ENCODE measurements at places on chromosomes 5 and 9.

DNA sequence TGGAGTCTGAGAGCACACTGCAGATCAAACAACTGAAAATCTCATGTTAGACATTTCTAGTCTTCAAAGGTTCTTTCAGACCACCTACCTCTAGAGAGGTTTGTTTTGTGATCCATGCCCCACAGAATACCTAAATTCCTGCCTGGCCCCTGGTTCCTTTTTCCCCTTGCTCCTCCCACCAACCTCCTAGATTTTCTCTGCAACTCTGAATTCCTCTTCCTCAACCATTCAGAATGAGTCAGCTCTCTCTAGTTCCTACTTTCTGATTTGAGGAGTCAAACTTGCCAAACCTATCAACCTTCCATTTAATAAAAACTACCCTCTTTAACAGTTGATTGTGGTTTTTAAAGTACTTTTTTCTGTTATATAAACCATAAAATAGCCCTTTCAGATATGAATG, 83.2 kb upstream of the ZNF462 start:
- DNase-seq = no peak

- no peak for DNase-seq
Measured at GRCh38 chr5:106882035-106882434, 788.7 kb downstream of the EFNA5 start.

GRCh38 chr5:74468421-74468820, 172.1 kb downstream of the ENC1 start:
- DNase-seq = no peak

GRCh38 chr5:122498163-122498562, 186.1 kb downstream of the SNCAIP start:
- no peak for DNase-seq

- no peak for DNase-seq
Measured at GRCh38 chr9:133322701-133323100, 13.3 kb downstream of the SURF6 start.

- DNase-seq = no peak
Measured at GRCh38 chr9:22146604-22147003, 137.5 kb upstream of the CDKN2B start.

GRCh38 chr5:95261437-95262175, 23.3 kb downstream of the MCTP1 start:
- no peak for DNase-seq

DNA sequence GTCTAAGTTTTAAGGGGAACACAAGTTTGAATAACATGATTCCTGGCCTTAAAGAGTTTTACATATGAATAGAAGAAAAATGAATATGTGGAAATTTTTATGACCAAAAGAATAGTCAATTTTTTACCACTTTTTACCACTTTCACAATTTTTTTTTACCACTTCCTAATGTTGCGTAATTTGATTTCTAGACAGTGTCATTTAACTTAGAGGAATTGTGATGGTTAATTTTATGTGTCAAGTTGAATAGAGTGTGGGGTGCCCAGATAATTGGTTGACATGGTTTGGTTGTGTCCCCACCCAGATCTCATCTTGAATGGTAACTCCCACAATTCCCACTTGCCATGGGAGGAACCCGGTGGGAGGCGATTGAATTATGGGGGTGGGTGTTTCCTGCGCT, 416.6 kb downstream of the KIF4B start:
- no peak for DNase-seq

GRCh38 chr5:5658226-5658625, 235.7 kb downstream of the ICE1 start:
- no peak for DNase-seq

GRCh38 chr5:159913048-159913447, 3.2 kb upstream of the ADRA1B start:
- DNase-seq = no peak

DNA sequence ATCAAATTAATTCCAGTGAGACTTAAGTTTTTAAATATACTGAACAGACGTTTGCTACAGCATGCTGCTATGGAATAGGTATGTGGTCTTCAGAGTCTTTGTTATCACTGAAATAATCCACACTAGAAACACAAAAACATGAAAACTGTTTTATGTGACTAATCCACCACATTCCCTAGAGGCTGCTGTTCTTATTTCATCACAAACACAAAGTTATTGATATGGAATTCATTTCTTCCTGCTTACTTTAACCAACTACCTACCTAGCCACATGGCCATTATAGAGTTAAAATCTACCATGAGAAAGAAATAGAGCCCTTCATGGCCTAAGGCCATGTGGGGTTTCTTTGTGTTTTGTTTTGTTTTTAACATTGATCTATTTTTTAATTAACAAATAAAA, 232.3 kb upstream of the PTGER4 start:
- no peak for DNase-seq

DNA sequence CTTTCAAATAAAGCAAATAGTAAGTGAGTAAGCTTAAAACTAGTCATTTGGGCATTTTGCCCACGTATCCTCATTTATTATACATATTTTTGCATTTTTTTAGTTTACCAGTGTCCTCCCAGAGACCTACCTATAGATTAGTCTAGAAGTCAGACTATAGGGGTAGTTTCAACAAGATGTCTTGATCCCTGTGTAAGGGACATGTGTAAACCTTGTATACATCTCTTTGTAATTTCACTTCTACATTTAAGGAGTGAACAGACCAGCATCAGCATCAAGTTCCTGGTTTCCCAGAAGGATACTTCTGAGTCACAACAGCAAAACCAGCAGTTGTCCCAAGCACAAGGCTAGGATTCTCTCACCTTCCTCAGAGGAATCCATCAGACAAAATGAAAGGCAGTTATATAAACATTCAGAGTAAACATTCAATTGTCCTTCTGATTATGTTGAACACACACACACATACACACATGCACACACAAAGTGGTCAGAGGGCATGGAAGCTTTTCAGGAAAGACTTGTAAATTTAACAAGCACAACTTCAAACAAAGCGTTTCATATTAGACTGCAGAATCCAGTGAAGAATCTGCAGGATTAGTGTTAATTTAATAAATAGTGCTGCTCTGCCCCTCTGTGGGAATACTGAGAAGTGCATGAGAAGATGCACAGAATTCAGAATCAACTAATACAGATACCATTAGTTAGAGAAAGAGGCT, 55.4 kb downstream of the HINT1 start:
- no peak for DNase-seq

GRCh38 chr5:11619339-11620024, 284.8 kb downstream of the CTNND2 start:
- no peak for DNase-seq

DNA sequence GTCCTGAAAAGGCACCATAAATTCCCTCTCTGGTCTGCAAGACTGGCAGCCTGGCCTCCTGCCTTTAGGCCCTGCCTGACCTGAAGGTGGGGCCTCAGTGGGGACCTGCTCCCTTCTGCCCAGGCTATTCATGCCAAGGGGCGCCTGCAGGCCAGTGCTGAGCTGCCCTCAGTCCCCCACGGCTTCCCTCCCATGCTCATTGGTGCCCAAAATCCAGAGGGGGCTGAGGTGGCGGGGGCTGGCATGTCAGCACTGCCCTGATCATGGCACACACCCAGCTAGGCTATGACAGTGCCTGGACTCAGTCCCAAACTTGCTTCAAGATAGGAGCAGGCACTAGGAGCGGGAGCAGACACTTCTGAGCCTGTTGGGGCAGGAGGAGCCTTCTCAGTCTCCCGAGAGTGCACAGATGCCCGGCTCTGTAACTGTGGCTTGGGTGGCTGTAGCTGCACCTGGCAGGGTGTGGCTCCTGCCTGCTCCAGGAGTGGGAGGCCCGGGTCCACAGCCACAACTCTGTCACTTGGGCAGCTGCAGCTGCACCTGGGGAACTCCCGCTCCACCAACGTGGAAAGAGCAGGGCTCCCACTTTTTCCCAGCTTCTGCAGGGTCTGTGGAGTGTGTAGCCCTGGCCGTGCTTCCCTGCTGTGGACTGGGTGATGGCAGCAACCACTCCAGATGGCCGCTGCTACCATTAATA, 49.0 kb downstream of the NDUFAF2 start:
- DNase-seq = no peak

- no peak for DNase-seq
Measured at GRCh38 chr5:149313151-149313841, 32.0 kb upstream of the GRPEL2 start.

DNA sequence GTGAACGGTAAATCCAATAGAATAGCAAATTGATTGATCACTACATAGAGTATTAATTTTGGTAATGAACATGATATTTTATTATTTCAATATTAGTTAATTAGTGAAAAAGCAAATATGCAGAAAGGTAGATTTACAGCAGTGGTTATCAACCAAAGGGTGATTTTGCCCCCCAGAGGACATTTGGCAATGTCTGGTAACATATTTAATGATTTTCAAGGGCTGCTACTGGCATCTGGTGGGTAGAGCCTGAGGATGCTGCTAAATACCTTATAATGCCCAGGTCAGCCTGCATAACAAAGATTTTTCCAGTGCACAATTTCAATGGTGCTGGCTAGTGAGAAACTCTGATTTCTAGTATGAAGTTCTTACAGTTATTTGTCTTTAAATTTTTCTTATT, 1313.7 kb downstream of the PTPRD start:
- DNase-seq = no peak

DNA sequence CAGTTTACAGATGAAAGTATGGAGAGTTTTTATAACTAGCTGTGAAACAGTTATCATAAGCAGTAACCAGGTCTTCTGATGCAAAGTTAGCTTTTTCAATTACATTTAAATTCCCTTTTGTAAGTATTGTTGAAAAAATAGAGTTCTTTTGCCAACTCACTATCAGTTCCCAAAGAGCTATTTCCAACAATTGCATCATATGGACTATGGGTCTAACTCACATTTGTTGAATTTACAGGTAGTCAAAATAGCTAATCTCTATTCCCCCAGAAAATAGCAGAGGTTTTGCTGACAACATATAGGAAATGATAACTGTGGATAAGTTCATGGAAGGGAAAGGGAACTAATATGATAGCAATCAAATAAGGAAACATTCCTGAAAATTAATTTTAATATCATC, 1.4 kb downstream of the SPINK1 start:
- DNase-seq = no peak

GRCh38 chr9:37149666-37150308, 29.4 kb downstream of the ZCCHC7 start:
- DNase-seq = no peak

- no peak for DNase-seq
Measured at GRCh38 chr5:111234125-111234524, 9.9 kb downstream of the CAMK4 start.

- no peak for DNase-seq
Measured at GRCh38 chr5:61974680-61975079, 331.3 kb upstream of the KIF2A start.

DNA sequence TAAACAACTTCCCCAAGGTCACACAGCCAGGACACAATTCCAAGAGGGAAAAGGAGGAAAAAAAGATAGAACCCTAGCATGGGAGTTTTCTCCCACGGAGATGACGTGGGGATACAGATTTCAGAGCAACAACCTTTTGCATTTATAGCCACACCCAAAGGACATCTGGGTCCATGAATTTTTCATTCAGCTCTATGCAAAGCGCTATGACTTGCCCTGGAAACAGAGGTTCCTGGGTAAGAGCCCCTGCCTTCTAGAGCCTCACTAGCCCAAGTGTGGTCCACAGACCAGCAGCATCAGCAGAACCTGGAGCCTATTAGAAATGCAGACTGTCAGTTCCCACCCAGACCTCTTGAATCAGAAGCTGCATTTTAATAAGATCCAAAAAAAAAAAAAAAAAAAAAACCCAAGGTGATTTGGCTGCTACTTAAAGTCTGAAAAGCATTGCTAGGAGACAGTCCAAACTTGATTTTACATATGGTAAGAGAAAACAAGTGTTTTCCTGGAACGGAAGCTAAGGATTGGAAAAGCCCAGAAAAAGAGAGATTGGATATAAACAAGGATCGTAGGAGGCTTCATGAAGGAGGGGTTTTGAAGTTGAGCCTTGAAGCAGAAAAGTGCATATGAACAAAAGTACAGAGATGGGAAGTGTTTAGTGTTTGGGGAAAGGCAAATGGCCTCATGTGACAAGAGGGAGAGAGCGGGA, 17.6 kb upstream of the ADAM19 start:
- DNase-seq = no peak

DNA sequence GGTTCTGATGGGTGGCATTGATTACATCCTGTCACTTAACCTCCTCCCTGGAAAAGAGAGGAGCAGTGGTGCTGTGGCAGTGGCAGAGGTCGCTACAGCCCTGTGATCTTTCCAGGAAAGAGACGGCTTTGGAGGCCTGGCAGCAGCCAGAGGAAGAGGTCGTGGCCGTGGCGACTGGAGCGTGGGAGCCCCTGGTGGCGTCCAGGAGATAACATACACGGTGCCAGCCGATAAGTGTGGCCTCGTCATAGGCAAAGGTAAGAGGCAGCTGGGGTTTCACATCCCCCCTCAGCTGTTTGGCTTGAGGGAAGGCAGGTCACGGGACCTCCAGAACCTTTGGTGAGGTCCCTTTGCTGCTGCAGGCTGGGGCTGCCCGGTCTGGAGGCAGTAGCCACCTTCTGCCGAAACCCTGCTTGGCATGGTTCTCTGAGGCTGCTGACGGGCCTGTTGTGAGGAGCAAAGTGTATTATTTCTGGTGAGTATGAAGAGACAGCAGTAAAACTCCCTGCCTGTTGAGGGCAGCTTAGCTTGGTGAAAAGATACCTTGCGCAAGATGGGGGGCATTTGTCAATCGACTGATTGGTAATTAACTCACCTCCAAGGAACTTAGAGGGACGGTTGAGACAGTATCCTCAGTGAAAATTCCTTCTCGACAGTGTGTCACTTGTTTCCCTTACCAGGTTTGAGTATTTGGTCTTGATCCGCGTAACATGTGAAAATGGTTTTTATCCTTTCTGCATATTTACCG, 38.0 kb upstream of the PRDM12 start:
- DNase-seq = no peak

- DNase-seq = no peak
Measured at GRCh38 chr9:72022841-72023240, 37.6 kb downstream of the C9orf57 start.

- DNase-seq = no peak
Measured at GRCh38 chr9:120353506-120353905, 226.5 kb downstream of the CDK5RAP2 start.

DNA sequence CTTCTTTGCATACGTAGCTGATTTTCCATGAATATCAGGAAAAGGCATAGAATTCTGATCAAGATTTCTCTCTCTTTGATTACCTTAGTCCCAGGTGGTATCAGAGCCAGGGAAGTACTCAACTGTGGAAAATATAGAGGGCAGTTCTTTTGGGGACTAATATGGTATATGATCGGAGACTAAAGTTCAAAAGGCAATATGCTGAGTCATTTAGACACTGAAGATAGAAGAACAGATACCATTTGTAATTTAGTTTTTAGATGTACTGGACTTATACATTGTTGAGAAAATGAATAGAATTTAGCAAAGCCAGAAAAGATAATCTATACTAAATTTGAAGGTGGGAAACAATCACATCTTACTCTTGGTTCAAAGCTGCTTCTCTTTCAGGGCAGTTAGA, 5.1 kb downstream of the PCDHB3 start:
- DNase-seq = no peak

DNA sequence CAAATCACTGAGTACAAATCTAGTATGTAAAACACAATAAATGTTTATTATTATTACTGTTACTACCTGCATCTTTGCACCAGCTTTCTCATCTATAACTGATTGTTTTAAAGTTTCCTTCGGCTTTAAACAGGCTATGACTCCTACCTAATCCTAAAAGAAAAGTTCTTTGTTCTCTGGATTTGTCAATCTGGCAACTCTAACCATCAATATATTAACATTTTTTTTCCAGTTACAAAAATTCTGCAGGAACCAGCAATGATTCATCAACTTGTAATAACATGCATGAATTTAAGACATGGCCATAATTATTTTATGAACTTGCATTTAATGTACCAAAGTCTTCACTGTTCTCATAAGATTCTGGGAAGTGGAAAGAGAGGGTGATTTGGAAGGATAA, 228.5 kb downstream of the PIK3R1 start:
- no peak for DNase-seq

GRCh38 chr9:104795857-104796256, 31.9 kb downstream of the NIPSNAP3B start:
- DNase-seq = no peak

All from stimulated activated CD8-positive, alpha-beta memory T cell treated with anti-CD3 and anti-CD28 coated beads, Interleukin-7, amount 100 ng/mL, for 4 hours (primary cell).